GM23248 (cell line): ENCODE measurements at places on chromosomes 2 and 18. TPM values are rescaled to one million over a fixed set of nuclear protein-coding genes. Genes with fewer than 3 reads are reported as not detected.

DNA sequence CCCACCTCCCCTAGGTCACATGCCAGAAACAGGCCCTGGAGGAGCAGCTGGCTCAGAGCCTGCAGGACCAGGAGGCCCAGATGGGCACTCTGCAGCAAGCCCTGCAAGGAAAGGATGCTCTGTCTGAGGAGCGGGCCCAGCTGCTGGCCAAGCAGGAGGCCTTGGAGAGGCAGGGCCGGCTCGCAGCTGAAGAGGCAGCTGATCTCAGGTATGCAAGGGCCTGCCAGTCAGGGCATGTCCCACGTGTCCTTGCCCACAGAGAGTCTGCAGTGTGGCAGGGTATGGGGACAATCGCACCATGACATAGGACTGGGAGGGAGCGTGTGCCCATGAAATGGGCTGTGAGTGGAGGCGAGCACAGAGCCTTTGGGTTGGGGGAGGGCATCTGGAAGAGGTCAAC lies 39.9 kb downstream of the CROCC2 start:
- DNase-seq: no peak

The GYPC gene
- total RNA-seq: 24.0 and 42.6 TPM in 2 replicates

- DNase-seq: no peak
Measured at GRCh38 chr18:55981712-55982475, 393.9 kb upstream of the TCF4 start.

GRCh38 chr18:25125680-25126079 lies 226.3 kb downstream of the ZNF521 start:
- DNase-seq: no peak

DNA sequence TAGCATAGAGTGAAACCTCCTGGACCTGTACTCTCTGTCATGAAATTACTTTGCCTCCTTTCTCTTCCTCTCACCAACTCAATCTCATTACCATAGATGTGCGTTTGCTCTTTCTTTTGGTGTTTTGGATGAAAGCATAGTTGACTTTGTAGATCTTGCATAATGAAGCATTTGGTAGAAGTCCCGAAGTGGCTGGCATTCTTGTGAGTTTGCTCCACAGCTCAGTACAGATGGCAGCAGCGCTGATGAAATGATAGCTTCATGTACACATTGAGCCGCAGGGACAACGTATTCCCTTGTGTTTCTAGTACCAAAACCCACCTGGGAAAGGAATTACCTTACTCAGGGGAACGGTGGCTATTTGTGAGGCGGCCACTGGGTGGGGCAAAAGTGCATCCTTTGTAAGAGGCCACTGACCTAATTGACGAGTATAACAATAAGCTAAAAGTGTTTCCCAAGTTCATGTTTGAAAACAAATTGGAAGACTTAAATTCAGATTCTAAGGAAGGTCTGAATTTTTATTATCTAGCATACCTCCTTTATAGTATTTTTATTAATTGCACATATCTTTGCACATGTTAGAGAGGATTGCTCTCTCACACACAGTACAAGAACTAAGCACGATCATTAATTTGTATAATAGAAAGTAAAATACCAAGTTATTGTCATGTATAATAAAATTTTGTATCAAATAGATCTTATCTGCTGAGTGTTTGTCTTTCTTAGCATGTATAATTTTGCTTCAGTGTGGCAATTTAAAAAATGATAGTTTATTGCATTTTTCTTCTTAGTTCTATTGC lies 25.4 kb upstream of the CDH7 start:
- DNase-seq: no peak

The ZFP36L2 gene
- 13.8 and 14.4 TPM in 2 replicates for total RNA-seq

The CYRIA gene
- not detected in 2 replicates for total RNA-seq

- DNase-seq: no peak
Measured at GRCh38 chr2:42834161-42834560, 41.8 kb upstream of the HAAO start.

DNA sequence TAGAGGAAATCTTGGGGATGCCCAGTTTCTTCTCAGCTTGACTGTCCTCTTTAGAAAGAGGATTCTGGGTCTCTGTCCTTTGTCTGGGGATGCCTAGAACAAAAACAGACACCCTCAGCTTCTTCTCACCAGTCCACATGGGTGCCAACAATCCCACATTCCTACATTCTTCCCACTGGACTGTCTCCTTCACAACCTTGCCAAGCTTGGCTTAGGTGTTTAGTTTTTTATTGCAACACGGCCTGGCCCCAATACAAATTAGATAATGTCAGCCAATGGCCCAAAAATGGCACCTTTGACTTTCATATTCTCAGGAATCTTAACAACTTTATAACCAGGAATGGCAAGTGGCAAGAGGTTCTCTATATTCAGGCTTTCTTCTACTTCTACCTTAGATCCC lies 273.0 kb downstream of the RNF152 start:
- DNase-seq: no peak

The MATN3 gene
- 0.25 and 0.54 TPM in 2 replicates for total RNA-seq
